ENCODE measurements at places on chromosomes 1 and 21.

GRCh38 chr1:207858281-207858680 is 52.6 kb downstream of the CD34 start:
- DNase-seq, result no peak

- DNase-seq, result no peak
Measured at GRCh38 chr1:29201595-29202051, 19.9 kb upstream of the SRSF4 start.

DNA sequence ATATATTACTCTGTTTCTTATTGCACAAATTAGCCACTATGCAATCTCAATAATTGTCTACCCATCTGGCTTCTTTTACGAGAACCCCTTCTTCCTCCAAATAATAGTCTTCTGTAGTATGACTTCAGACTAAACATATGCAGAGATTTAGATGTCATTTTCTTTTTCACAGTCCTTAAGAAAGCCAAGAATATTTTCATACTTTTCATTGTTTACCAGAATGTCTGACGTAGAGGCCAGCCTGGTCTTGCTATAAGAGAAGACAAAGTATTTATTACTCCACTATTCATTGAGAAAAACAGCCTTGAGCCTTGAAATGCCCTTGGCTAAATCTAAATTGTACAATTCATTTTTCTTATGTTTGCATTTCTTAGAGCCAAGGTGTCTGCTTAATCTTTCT is 714.9 kb upstream of the CXADR start:
- DNase-seq, result no peak

DNA sequence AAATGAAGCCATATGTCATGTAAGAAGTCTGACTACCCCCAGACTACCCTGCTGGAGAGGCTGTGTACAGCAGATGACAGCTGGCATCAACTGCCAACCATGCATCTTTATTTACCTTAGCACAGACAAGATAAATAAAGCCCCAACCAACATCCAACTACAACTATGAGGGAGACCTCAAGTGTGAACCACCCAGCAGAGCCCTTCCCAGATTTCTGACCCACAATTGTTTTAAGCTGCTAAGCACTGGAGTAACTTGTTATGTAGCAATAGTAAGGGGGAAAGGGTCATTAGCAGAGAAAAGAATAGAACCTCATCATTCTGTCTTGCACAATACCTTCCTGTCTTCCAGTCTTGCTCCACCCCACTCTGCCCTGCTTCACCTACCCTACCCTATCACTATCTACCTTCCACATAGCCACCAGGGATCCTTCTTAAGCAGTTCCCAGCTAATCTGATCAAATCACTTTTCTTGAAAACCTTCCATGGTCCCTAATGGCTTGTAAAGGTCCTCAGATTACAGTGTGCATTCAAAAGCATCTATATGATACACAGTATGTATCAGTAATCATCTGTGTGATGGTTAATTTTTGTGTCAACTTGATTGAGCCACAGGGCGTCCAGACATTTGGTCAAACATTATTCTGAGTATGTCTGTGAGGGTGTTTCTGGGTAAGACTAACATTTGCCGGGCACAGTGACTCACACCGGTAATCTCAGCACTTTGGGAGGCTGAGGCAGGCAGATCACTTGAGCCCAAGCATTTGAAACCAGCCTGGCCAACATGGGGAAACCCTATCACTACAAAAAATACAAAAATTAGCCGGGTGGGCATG is 19.6 kb upstream of the RBM15 start:
- DNase-seq, result no peak

DNA sequence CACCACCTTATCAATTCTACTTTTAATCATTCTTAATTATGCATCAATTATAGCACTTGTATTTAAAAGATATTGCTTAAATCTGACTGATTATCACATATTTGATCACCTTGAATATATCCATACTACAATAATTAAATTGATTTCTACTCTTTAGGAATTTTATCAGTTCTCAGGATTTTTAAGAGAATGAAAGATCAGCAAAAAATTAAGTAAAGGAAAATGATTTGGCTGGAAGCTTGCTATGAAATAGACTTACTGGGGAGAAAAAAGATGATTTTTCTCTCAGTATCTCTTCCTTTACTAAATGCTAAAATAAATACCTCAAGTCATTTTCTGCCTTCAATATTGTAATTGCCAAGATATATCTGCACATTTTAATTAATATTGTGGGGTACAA is 848.6 kb downstream of the LTN1 start:
- no peak for DNase-seq
